ENCODE measurements at places on chromosomes 7 and 10.

DNA sequence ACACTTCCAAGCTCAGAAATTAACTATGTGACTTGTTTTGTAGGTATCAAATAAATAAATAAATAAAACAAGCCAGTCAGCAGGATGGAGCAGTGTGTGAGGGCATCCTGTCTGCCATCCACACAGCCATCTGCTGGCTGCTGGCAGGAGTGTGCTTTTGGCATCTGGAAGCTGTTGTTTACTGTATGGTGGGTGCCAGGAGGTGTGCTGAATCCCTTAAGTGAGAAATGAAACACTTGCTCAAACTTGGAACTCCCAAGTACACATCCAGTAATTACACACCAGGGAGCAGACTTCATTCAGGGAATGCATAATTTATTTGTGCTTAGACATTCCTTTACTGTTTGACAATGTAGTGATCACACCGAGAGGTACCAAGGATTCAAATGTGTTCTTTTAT, 16.9 kb upstream of the TAX1BP1 start:
- DNase-seq = no peak

DNA sequence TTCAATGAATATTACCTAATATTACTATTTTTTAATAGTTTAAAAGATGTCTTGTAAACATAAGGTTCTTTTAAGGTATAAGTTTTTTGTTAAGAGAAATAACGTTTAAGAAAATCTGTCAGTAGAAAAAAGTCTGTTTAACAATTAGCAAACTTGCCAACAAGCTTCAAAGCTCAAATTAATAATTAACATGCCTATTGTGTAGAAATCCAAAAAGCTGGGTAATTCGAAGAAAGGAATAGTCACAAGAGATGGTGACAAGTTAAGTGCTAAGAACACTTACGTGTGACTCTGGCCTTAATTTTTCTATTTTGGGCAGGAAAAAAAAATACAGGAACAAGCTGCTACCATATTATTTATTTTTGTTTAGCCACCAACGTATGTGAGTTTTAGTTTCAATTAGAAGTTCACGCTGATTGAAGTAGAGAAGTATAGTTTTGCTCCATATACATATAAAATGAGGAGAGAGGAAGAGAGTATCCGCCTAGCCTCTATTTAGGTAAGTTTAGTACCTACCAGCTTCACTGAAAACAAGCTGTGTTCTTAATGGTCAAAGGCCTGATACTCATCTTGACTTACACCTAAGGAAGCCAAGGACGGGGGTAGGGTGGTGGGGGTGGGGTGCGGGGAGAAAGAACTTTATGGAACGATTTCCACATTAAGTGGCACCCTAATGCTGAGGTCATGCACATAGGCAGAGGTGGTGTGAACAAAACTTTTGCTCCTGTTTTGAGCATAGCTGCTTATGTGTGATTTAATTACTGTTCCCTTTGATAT, 43.4 kb upstream of the AGBL3 start:
- DNase-seq = no peak

GRCh38 chr10:74417397-74417796, 266.4 kb downstream of the ADK start:
- no peak for DNase-seq

- peak; percentile 46 for DNase-seq
Observed at GRCh38 chr10:86523348-86523747, 1.8 kb upstream of the WAPL start.

GRCh38 chr10:132120200-132120599, 54.5 kb downstream of the JAKMIP3 start:
- DNase-seq = no peak

DNA sequence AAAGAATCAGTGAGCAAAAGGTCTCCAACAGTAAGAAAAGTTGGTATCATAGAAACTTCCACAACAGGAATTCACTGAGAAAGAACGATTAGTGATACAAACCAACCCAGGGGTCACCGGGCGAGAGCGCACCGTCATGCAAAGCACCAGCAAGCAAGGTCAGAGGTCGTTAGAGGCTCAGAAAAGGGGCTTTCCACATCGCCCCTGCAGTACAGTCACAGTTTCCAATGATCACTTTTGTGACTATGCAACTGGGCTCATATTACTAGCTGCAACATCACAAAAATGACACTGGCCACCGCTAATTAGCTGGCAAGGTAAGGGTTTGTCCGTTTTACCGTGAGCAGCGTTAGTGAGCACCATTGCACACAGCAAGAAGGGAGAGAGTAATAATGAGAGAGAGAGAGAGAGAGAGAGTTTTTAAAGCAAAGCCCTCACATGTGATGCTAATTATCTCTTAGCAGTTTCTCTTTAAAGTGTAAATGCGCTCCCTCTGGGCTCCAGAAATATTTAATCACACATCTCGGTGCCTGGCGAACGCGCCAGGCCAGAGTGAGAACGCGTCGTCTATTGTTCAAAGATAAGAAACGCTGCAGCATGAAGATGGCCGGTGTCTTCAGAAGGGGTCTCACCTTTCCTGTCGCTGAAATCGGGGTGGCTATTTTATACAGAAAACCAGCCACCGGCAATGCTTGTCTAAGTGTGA, 237.5 kb downstream of the DNAJB6 start:
- DNase-seq = no peak

DNA sequence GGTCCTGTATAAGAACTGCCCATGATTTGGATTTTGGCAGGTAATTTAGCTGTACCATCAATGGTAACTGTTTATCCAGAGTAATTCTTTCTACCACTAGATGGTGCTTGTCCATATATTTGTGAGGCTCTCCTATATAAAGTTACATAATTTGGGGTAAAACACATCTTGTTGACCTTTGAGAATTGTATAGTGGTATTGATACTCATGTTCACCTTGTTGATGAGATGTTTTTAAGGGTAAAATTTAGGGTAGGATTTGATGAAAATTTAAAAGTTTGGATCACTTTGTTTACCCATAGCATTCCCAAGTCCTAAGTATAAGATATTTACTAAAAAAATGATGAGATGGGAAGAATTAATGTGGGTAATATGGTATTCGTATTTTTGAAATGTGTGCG, 31.6 kb downstream of the ST7 start:
- DNase-seq = no peak

GRCh38 chr10:28551086-28551485, 18.2 kb downstream of the WAC start:
- DNase-seq = no peak

GRCh38 chr7:142535123-142535779, 214.0 kb upstream of the PRSS1 start:
- DNase-seq = peak; percentile 52

DNA sequence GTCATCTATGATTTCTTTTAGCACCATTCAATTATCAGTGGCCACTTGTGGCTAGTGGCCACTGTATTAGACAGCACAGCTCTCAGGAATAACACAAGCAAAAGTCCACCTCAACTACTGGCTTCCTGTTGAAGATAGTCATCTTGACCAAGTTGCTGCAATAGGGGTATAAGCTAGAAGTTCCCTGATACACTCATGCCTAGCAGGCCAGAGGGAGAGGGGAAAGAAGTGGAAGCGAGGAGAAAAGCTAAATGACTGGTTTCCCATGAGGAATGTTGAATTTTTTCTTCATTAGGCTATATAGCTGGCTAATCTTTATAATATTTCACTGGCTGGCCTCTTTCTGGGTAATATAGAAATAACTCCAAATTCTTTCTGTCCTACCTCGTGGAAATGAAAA, 327.5 kb upstream of the MEOX2 start:
- no peak for DNase-seq

DNA sequence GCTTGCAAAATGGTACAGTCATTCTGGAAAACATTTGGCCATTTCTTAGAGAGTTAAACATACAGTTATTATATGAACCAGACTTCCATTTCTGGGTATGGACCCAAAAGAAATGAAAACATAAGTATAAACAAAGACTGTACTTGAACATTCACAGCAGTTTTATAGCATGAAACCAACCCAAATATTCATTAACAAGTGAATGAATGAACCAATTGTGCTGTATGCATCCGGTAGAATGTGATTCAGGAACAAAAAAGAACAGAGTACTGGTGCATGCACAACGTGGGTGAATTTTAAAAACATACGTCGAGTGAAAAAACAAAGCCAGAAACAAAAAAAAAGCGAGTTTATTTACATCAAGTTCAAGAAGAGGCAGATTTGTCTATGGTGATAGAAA, 1085.8 kb upstream of the AUTS2 start:
- DNase-seq = no peak

DNA sequence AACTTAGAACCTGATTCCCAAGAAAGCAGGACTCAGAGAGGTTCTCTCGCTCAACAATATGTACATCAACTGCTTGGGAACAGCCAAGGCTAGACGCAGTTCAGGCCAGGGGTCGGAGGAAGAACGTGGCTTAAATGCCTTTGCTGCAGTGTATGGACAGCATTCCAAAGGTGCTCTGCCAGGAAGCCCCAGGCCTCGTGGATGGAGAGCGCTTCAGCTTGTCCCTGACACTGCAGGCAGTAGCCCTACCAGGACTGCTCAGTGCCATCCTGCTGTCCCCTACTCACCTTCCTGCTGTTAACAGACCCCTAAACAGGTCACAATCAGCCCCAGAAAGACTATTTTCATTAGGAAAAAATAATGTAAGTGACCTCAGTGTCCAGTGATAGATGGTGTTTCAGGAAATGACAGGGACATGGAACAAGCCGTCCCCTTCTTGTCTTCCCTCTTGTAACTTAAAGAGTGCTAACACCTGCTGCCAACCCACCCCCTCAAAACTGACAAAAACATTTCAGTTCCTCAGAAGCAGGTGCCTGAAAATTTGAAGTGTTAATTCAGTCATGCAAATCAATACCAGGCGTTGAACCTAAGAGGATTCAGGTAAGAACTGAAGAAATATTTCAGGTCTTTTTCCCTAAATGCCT, 16.5 kb downstream of the CREB3L2 start:
- DNase-seq = no peak

- DNase-seq = no peak
Observed at GRCh38 chr10:94037286-94037685, 43.6 kb downstream of the PLCE1 start.

DNA sequence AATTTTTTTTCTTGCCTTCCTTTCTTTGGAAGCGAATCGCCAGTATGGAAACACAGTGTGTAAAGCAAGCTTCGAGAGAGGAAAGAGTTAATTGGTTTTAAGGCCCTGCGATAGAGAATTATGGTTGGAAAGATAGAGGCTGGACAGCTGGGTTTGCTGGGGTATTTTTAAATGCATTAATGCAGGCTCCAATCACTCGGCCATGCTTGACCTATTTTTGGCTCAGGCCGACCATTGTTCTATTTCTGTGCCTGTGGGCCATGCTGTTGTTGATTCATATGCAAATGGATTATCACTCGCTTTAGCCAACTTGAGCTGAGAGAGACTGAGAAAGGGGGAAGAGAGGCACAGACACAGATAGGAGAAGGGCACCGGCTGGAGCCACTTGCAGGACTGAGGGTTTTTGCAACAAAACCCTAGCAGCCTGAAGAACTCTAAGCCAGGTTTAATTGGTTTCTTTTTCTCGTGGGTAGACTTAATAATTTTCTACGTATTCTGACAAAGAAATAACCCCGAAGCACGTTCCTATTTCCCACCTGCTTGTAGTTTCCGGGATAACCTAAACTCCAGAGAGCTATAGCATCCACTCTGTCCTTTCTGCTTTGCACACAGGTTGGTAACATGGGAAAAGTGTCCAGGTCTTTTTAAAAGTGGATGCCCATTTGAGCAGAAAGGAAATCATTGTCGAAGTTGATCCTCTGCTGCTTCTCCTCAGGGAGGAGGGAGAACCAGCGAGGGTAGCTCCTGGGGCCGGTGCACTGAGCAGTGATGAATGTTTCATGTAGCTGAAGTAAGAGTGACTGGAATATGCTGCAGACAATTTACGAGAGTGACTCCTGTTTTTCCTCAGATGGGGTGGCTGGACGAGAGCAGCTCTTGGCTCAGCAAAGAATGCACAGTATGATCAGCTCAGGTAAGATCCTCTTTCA, at the start of gene HDAC9:
Gene HDAC9 (plus strand): TSS at position 338 of the 929 bp plus-strand sequence. CDS start 554 bp downstream, at position 892.
- DNase-seq = no peak

DNA sequence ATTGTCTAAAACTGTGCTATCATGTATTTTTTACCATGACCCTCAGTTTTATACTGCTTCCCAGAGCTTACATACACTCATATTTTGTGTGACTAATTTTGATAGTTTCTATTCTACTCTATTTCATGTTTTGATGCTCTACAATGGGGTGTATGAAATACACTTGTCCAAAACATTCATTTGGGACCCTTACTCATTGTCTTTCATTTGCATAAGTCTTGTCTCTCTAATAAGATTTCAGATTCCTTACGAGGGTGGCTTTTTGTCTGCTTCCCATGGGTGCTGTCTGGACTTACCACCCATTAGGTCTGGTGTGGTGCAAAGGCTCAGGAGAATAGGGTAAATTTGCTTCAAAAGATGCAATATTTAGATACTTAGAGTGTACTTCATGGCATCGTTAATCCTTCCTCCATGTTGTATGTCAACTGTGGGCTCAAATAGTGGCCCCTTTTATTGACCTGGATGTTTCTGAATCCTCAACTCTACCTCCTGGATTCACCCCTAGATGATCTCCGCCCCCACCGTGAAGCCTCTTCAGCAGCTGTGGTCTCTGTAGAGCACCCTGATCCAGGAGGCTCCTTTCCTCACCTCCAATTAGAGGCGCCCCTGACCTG, 3.6 kb upstream of the GIMAP5 start:
- no peak for DNase-seq

DNA sequence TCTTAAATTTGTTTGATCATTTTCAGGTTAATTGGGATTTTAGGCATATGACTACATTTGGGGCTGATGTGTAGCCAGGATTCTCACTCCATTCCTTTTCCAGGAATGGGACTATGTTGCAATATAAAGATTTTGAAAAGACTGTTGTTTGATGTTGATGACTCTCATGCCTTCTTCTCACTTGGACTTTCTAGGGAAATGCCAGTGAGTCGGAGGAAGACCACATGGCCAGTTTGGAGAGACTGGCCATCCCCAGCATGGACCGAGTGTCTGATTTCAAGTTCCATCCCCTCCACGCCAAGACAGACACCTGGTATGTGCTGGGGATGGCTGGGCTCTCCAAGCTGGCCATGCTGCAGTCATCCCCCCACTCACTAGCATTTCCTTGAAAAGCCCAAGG, 5.5 kb downstream of the IGFBP3 start:
- no peak for DNase-seq

- DNase-seq = no peak
Observed at GRCh38 chr7:158494162-158494586, 93.4 kb downstream of the PTPRN2 start.

- no peak for DNase-seq
Observed at GRCh38 chr7:68038621-68039314, 1042.1 kb downstream of the TYW1 start.

Measured in hepatic stellate cell (primary cell).